ENCODE measurements at places on chromosomes 6 and 20. TPM values are rescaled to one million over a fixed set of nuclear protein-coding genes. Genes with fewer than 3 reads are reported as not detected.

DNA sequence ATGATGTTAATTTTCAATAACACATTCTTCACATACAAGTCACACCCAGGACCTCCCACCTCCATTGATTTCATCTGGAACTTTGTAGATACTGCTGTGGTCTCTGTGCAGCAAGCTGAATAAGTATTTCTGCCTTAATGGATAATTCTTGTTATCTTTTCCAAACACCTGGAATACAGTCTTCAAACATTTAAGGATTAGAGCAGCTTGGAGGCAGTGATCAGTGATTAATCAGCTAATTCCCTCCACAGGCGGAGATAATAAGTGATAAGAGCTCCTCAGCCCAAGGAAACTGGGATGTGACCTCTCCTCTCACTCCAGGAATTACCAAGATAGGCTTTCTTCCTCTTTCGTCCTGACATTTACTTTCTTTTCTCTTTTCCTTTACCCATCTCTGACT, 110.7 kb downstream of the FIG4 start:
- DNase-seq = no peak

- DNase-seq = no peak
Observed at GRCh38 chr6:163951326-163951725, 536.8 kb downstream of the QKI start.

GRCh38 chr6:72382602-72383529, 239.0 kb upstream of the KCNQ5 start:
- no peak for DNase-seq

DNA sequence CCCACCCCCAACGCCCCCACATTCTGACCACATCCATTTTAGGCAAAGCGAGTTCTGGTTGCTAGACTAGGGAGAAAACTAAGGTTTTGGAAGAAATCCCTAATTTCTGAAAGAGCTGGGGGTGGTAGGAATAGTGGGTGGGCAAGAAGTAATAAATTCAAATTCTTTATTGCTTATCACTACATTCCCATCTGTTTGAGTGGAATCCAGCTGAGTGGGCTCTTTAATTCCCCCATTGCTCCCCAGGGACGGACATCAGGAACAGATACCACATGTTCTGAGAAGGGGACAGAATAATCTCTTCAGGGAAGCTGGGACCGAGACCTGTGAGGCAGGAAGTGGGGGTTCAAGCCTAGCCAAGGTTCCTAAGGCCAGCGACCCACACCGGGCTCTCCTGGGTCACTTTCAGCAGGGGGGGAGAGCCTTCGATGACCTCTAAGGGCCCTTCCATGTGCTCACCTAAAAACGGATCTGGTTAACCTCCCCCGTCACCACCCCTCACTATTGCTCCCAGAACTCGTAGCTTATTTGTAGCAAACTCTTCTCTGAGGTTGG, 42.3 kb upstream of the MRPS10 start:
- DNase-seq = no peak

GRCh38 chr20:10986586-10986985, 312.8 kb upstream of the JAG1 start:
- no peak for DNase-seq

DNA sequence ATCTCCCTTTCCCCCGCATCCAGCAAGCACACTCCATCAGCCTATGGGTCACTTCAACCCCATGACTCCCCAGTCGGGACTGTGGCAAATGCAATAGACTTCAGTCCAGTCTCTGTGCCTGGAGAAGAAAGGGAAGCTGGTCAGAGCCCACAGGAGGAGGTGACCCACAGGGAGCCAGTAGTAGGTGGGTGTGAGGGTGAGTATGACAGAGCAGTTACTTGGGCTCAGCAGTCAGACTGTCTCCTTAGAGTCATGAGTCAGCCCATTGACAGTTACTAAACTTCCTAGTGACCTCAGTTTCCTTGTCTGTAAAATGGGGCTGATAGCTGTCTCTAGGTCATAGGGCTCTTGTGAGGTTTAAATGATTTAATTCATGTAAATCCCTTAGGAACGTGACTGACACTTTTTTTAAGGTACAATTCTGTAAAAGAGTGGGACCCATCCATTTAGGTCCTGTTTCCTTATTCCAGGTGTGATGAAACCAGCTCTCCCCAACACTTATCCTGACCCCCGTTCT, 33.9 kb upstream of the HLA-C start:
- no peak for DNase-seq

- no peak for DNase-seq
Observed at GRCh38 chr6:73050706-73051105, 174.6 kb downstream of the KHDC1L start.

DNA sequence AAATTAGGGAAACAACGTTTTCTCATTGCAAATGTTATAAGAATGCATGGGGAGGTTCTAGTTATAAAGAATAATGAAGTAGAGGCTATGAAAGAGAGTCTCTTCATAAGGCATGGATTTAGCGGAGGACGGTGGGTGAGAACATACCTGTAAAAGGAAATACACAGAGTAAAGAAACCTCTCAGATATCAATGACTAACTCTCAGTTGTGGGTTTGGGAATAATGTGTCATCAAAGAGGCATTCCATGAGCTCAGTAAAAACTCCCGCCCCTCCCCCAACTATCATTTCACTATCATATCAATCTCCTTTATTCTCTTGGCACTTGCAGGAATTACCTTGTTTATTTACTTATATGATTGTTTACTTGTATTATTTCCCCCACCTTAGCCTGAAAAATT, 695.4 kb downstream of the PTPRT start:
- no peak for DNase-seq

GRCh38 chr6:124517339-124517738, 444.9 kb upstream of the RNF217 start:
- no peak for DNase-seq

DNA sequence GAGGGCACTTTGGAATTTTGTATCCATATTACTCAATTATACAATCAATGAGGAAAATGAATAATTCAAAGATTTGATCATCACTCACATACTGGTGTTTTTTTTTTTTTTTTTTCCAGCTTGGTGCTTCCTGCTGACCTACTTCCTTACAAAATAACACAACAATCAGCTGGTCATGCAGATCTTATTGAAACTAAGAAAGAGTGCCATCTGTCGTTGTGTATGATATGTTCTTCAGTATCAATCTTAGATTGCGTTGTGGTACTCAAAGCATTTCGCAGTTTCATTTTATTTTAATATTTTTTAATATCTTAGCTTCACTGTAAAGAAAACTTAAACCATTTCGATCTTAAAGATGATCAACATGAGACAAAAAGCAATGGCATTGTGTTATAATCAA, 155.6 kb downstream of the OGFRL1 start:
- no peak for DNase-seq

GRCh38 chr20:24441661-24442060, 27.8 kb upstream of the SYNDIG1 start:
- DNase-seq = no peak

DNA sequence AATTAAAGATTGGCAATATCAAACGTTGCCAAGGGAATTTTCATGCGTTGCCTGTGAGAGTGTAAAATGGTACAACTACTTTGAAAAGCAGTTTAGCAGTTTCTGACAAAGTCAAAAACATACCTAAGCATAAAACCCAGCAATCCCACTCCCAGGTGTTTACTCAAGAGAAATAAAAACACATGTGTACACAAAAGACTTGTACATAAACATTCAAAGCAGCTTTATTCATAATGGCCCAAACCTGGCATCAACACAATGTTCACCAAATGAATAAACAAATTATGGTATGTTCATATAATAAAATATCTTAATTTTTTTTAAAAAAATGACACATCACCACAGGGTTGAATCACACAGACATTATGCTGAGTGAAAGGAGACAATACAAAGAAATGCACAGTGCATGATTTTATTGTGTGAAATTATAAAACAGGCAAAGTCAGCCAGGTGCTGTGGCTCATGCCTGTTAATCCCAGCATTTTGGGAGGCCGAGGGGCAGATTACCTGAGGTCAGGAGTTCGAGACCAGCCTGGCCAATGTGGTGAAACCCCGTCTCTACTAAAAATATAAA, 240.4 kb upstream of the MARCKS start:
- no peak for DNase-seq

GRCh38 chr6:40251637-40252300, 317.5 kb upstream of the MOCS1 start:
- no peak for DNase-seq

GRCh38 chr6:142845624-142846458, 99.1 kb downstream of the HIVEP2 start:
- peak; percentile 70 for DNase-seq

DNA sequence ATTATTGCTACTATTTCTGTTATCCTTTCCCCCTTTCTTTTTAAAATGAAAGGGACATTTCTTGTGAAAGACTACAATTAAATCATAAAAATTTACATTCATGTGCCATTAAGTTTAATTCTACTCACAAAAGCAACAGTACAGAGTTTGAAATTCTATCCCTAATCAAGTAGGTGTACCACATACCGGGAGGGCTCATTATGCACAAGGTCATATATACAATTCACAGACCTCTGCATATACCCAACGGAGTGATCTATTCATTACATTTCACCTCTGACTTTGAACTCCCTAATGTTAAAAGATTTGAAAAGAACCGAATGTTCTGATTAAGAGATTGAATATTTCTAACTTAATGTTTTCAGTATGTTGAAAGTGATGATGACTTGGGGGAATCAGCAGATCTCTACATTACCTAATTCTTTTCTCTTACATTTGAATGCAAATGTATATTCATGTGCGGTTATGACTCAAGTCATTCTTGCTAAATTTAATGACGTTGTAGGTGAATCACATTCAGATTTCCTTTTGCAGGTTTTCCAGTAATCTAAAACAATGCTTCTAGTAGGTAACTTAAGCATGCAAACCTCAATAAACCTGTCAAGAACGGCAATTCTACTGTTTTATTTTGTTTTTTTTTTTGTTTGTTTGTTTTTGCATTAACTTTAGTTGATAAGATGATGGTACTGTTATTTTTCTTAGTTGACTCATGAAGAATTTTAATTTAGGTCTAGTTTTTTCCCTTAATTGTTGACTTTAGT, 7.3 kb downstream of the EYA4 start:
- DNase-seq = no peak

DNA sequence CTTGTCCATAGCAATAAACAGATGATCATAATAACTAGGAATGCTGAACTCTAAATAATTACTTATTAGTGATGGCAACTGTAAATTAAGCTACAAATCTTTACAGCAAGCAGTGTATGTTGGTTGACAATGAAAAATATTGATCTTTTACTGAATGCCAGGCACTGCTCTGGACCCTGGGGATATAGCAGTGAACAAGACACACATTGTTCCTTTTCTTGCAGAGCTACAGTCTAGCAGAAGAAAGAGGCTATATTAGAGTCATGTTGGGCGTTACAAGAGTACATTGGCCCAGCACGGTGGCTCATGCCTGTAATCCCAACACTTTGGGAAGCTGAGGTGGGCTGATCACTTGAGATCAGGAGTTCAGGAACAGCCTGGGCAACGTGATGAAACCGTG, 11.5 kb downstream of the PXT1 start:
- no peak for DNase-seq

Gene KHDC1L
- 0.16 TPM for polyA plus RNA-seq

Gene LINC00237
- not detected for polyA plus RNA-seq

Gene GNAS-AS1
- 1.2 TPM for polyA plus RNA-seq

Gene CLIC5
- polyA plus RNA-seq = 0.03 TPM

Gene KHDC1
- 6.6 TPM for polyA plus RNA-seq

Gene OR2B6
- 0.42 TPM for polyA plus RNA-seq

Gene EDN1
- polyA plus RNA-seq = 1.3 TPM

Gene NHSL1
- polyA plus RNA-seq = not detected

Gene LTB
- polyA plus RNA-seq = 0.16 TPM

Gene SAMD3
- 15.8 TPM for polyA plus RNA-seq

Gene LRRN4
- not detected for polyA plus RNA-seq

Data from SK-N-SH (cell line).